ENCODE measurements at places on chromosomes 4 and X.

- DNase-seq = no peak
Observed at GRCh38 chr4:85784348-85784747, 309.4 kb downstream of the ARHGAP24 start.

DNA sequence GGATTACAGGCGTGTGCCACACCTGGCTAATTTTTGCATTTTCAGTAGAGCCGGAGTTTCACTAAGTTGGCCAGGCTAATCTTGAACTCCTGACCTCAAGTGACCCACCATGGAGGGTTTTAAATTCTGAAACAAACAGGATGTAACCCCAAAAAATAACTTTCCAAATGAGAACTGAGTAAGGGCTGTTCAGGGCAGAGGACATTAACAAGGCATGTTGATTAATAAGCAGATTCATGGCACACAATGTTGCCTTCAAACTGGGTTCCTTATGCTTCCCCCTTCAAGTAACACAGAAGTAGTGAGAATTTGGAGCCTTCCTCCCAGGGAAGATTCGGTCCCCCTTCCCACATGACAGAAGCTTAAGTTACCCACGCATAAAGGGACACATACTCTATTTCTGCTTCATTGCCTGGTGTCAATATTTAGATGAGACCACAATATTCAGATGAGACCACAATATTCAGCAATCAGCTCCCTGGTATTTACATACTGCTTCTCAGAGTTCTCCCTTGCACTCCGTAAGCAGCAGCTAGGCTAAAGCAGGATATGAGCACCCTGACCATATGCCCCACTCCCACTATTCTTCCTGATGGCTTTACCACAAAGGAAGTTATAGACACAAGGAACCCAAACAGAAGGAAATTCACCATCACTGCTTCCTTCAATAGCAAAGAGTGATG is 21.4 kb downstream of the GRSF1 start:
- DNase-seq = no peak

GRCh38 chrX:25034889-25035288 is 19.1 kb upstream of the ARX start:
- DNase-seq = no peak

DNA sequence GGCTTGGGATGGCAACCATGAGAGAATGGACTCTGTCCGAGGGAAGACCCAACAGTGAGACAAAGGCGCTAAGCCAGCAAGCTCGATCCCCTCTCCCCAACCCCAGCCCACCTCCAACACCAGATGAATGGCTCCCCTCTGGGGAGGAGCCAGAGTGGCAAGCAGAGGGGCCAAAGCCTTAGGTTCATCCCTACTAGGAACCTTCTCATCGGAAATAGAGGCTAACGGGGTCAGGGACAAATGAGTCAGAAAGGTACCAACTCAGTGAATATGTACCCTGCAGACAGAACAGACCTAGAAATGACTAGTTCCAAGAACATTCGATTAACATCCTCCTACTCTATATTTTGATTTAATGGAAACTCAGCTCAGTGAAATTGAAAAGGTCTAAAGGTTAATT is 73.9 kb downstream of the NSG1 start:
- no peak for DNase-seq

DNA sequence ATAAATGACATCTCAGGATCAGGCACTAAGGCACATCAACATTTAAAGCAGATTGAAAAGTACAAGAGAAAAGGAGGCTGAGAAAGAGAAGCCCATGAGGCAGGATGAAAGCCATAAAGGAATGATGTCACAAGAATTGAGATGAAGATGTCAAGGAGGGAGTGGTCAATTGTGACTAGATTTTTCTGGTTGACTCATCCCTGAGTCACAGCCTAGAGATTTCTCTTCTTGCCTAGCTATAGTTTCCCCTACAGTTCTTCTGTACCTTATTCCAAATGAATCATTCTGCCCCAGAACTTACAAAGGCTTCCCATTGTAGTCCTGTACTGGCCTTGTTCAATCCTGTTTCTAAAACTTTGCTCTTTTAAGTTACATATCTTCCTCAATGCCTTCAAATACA is 3.4 kb upstream of the USP53 start:
- peak; percentile 47 for DNase-seq

DNA sequence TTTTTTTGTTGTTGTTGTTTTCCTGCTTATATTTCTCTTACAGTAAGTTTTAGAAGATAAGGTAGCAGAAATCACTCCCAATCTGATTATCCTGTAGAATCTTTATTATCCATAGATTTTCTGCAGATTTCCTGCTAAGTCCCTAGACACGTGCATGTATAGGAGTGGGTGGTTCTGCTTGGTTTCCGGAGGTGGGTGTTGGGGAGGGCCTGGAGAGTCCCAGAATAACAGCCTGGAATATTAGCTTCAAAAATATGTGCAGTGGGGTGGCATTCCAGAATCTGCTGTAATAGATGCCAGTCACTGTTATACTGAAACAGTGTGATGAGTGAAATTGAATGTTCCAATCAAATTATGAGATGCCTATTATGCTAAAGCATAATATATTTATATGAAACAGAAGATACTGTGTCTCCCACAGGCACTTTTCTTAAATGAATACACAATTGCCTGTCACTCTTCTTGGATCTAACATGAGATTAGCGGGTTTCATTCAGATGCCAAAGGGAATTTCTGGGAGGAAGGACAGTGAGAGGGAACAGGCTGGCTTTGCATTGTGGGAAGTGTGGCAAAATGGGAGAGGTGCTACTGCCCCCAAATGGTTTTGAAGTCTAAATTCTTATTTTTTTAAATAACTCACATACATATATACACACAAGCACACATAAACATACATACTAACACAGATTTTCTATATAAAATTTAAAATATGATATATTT is 37.6 kb downstream of the C4orf50 start:
- DNase-seq = no peak

Measured in stimulated activated CD4-positive, alpha-beta T cell treated with anti-CD3 and anti-CD28 coated beads, Interleukin-2, amount 100 ng/mL, for 48 hours (primary cell).